ENCODE measurements at places on chromosomes 3 and 15.

DNA sequence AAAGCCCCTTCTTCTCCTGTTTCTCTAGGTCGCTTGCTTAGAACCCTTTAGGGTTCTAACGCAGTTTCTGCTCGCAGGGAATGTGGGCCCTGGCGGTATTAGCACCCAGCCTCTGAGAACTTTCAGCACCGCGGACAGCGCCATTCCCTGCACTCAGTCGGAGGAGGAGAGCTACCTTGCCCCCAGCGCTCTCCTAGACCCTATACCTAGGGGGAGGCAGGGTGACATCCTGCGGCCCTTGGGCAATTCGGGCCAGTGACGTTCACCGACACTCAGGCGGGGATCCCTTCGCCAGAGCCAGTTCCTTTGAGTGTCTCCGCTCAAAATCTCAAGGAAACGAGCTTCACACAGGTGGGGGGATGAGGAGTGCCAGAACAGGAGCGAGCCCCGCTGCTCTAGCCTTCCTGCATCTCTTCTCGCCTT, 1.3 kb downstream of the SLC7A14 start:
- DNase-seq, result no peak

GRCh38 chr3:160180581-160181216, 44.5 kb upstream of the C3orf80 start:
- no peak for DNase-seq

GRCh38 chr3:46874430-46874829, 3.1 kb upstream of the PTH1R start:
- no peak for DNase-seq

GRCh38 chr3:14516738-14517345, 23.3 kb downstream of the GRIP2 start:
- no peak for DNase-seq

DNA sequence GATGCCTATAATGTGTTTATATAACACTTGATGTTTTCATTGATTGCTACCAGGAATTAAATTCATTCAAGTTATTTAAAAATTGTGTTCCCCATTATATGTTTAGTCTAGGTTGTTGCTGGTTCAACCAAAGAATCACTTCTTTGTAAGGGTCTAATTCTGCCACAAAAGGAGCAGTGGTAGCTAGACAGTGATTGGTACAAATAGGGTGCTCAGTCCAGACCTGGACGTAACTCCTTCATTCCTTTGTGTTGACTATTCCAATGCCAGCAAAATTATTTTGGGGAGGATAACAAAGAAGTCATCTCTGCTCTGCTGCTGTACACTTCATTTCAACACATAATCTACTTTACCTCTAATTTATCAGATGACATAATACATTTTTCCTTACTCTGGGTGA, 1.2 kb downstream of the CHMP2B start:
- no peak for DNase-seq

Data from cortex of kidney (tissue), 1 donor.